ENCODE measurements at places on chromosomes 16 and 17. TPM values are rescaled to one million over a fixed set of nuclear protein-coding genes. Genes with fewer than 3 reads are reported as not detected.

DNA sequence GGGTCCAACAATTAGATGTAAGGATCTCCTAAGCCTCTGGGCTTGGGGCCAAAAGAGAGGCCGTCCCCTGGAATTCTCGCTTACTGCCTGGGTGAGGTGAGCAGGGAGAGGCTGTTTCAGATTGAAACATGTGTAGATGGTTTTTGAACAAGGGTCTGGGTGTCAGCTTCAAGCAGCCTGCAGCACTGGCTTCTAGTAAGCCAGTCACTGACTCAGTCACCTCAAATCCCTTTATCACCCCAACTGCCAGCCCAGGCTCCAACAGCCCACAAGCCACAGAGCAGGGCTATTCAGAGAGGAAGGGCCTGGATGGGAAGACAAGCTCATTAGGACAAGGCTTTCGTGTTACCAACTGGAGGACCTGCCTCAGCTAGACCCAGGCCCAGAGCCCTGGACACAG lies 180.2 kb downstream of the CCT6B start:
- DNase-seq: no peak

DNA sequence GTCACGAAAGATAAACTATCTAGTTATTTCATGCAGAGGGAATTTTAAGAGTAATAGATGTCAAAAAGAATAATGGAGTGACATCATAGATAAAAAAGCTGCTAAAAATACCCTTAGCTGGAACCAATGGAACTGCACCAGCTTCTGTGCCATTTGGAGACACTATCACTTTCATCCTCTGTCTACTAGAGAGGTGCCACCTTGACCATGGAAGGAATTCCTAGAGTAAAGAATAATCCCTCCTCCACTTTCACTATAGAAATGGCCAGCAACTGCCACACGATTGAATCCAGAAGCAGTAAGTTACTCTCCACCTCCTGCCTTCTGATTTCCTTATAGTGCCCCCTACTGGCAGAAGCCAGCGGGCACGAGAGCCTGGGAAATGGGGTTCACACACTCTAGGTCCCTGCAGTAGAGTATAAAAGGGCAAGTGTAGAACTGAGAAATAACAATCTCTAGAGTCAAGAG lies 2.8 kb upstream of the ALDH3A2 start:
- DNase-seq: peak; percentile 69

DNA sequence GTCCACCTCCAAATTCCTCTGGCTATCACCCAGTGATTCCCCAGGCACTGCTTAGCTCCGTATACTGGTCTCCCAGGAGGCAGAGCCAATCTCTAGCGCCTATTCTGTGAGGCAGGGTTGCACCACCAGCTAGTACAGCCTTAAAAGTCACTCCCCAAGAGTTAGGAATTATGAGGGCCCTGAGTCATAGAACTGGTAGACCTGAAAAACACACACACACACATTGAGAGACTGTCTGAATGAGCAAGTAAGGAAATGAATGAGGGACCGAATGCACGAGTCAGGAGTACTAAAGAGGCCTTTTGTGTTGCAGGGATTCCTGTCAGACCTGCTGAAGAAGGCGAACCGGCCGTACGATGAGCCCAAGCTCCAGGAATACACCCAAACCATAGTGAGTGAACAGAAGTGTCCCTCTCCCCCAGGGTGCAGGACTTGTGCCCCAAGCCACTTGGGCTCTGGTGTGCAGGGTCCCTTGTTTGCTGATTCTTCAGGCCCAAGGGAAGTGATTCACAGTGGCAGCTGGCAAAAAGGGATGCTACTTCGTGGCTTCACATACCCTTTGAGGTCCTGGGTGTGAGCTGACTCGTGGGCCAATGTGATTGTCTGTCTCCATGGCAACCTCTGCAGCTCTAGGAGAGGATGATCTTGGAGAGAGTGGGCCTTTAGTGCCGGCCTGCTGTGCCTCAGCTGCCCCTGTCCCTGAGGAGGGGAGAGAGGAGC lies 24.7 kb downstream of the CALB2 start:
- DNase-seq: no peak

DNA sequence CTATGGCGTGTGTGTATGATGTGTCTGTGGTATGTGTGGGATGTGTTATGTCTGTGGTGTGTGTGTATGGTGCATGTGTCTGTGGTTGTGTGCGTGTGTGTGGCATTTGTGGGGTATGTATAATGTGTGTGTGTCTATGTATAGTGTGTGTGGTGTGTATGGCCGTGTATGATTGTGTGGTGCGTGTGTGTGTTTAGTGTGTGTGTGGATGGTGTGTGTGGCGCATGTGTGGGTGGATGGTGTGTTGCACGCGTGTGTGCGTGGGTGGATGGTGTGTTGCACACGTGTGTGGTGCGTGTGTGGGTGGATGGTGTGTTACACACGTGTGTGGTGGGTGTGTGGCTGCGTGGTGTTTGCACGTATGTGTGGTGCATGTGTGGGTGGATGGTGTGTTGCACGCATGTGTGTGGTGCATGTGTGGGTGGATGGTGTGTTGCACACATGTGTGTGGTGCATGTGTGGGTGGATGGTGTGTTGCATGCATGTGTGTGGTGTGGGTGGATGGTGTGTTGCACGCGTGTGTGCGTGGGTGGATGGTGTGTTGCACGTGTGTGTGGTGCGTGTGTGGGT lies 5.6 kb upstream of the SLC38A10 start:
- DNase-seq: no peak

GRCh38 chr17:46719891-46720290 lies 98.6 kb downstream of the WNT3 start:
- DNase-seq: no peak

- peak; percentile 96 for DNase-seq
Measured at GRCh38 chr17:68035131-68035522, 408 bp upstream of the KPNA2 start.

DNA sequence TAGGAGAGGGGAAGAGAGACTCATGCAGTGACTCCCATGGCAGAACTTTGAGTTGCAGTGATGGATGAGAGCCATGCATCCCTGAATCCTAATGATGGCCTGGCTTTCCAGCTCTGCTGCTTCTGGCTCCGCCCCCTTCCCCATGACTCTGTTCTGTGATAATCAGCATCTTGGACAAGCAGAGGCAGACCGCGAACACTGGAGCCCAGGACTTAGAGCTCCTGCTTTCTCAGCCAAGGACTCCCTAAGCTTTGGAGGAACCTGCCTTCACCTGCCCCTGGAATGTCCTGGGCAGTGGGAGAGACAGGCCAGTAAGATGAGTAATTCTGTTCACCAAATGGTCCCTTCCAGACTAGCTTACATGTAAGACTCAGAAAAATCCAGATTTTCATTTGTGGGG lies 12.5 kb downstream of the CCDC92B start:
- DNase-seq: no peak

DNA sequence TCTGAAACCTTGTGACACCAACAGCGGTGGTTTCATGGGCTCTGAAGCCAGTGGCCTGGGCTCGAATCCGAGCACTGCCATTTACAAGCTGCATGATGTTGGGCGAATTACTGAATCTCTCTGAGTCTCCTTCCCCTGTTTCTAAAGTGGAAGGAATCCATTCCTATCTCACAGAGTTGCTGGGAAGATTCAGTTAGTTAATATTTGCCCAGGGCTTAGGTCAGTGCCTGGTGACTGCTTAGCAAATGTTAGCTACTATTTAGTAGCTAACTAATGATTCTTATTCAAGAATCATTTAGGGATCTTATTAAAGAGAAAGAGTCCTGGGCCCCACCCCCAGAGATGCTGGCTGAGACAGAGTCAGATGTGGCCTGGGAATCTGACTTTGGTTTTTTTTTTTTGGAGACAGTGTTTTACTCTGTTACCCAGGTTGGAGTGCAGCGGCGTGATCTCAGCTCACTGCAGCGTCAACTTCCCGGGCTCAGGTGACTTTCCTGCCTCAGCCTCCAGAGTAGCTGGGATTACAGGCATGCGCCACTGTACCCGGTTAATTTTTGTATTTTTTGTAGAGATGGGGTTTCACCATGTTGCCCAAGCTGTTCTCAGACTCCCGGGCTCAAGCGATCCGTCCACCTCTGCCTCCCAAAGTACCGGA lies 33.6 kb upstream of the RAI1 start:
- no peak for DNase-seq

DNA sequence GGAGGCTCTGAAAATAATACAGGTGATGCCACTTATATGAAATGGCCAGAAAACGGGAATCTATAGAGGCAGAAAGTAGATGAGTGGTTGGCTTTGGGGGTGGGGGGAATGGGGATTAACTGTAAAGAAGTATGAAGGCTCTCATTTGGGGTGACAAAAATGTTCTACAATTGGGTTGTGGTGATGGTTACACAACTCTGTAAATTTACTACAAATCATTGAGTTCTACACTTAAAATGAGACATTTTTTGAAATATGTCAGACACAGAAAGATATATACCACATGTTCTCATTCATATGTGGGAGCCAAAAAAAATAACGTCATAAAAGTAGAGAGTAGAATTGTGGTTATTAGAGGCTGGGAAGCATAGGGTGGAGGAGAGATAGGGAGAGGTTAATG lies 25.7 kb downstream of the ARHGAP17 start:
- DNase-seq: no peak

DNA sequence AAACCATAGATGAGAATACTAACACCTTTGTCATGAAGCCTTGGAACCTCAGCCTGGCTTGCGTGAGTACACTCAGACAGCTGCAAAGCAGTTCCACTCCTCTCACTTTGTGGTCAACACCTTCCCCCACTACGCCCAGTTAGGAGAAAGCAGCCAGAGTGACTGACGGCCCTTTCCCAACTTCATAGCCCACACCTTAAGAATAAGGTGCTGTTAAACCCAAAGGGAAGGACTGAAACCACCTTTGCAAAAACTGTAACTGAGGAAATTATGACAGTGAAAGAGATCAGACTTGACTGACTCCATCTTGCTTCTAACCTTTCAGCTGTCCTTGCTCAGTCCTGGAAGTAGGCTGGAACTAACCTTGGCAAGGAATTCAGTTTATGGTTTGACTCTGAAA lies 13.7 kb downstream of the N4BP1 start:
- DNase-seq: no peak

DNA sequence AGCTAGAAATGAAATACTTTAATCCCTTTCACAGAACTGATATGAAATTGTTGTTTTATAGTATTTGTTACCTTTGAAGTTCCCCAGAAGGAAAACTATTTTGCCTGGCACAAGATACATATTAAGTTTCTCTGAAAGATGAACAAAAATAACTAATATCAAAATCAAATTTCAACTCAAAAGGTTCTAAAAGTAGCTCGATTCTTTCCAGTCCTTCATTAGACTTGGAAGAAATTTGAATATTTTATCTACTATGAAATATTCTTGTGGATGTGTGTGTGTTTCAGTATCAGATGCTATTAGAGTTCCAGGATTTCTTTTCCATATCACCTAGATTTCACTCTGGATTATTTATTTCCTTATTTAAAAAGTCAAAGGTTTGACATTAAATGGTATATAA lies 3.6 kb upstream of the AATF start:
- no peak for DNase-seq

The PRAC1 gene
- not detected for total RNA-seq

The TGFB1I1 gene
- total RNA-seq: 28.4 TPM

The PDE6G gene
- 1.0 TPM for total RNA-seq

The EPX gene
- not detected for total RNA-seq

The MRTFB gene
- 140 TPM for total RNA-seq

The NPB gene
- total RNA-seq: 27.3 TPM

The TPSG1 gene
- 1.2 TPM for total RNA-seq

The BCL6B gene
- 3.5 TPM for total RNA-seq

The SMIM36 gene
- total RNA-seq: 9.5 TPM

The SPECC1 gene
- 148 TPM for total RNA-seq

The KRTAP1-1 gene
- not detected for total RNA-seq

All from testis (tissue), 5 donors.